ENCODE measurements at places on chromosomes 6 and 20.

- no peak for DNase-seq
Observed at GRCh38 chr6:122059918-122060317, 339.5 kb upstream of the HSF2 start.

DNA sequence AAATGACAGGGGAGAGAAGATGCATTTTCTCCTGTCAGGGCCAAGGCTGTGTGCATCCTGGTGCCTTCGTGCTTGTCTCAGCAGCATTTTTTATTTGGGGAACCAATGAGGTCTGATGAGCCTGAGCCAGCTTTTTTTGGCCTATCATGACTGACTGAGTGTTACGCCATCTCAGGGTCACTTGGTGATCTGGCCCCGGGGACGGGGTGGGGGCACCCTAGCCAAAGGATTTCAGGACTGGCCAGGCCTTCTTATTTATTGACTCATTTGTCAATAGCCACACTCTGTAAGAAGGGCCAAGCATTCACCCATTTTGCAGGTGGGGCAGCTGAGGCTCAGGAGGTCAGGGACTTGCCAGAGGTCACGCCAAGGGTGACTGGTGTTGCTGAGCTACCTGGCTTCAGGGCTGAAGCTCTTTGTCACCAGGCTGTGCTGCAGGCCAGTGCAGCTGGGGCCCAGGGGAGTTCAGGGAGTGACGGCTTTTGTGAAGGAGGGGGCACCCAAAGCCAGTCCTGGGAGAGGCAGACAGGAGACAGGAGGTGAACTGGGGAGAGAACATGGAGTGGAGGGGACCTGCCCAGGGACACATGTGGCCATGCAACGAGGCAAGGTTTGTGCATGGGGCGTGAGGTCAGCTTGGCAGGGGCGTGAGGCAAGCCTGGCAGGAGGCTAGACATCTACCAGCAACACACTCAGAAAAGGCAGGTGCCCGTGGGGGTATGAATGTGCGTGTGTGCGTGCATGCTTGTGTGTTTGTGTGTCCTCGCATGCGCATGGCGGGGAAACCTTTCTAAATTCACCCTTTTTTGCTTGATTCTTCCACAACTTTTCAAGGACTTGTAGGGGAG is 31.1 kb downstream of the VSTM2L start:
- no peak for DNase-seq

DNA sequence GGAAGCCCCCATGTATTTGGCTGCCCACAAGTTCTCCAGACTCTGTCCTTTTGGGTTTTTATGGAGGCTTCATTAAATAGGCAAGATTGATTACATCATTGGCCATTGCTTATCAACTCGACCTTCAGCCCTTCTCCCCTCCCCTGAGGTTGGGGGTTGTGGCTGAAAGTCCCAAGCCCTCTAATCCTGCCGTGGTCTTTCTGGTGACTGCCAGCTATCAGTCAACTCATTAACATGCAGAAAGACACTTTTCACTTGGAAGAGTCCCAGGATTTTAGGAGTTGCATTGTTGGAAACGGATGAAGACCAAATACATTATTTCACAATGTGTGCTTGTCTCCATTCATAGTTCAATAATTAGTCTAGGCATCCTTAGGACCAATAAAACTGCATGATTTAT is 9.5 kb downstream of the CDC5L start:
- no peak for DNase-seq

- DNase-seq = no peak
Observed at GRCh38 chr6:49905296-49905695, 39.0 kb upstream of the CRISP1 start.

DNA sequence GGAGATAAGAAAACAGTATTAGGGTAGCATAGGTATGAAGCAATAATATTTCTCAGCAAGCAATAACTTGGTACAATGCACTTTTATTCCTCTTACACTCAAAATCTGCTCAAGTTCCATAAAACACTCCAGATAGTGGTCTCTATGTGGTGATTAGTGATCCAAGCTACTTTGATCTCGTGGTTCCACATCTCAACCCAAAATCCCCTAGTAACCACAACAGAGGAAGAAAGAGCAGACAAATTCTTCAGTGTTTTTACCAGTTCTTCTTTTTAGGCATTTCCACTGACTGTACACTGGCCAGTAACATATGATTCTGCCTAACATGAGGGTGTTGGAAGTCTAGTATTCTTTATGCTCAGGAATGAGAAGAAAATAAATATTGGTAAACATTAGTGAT is 309.0 kb upstream of the PTCHD4 start:
- DNase-seq = no peak

GRCh38 chr6:82957171-82957867 is 108.3 kb downstream of the UBE3D start:
- no peak for DNase-seq

- DNase-seq = no peak
Observed at GRCh38 chr20:46176739-46177378, 58.7 kb downstream of the CD40 start.

DNA sequence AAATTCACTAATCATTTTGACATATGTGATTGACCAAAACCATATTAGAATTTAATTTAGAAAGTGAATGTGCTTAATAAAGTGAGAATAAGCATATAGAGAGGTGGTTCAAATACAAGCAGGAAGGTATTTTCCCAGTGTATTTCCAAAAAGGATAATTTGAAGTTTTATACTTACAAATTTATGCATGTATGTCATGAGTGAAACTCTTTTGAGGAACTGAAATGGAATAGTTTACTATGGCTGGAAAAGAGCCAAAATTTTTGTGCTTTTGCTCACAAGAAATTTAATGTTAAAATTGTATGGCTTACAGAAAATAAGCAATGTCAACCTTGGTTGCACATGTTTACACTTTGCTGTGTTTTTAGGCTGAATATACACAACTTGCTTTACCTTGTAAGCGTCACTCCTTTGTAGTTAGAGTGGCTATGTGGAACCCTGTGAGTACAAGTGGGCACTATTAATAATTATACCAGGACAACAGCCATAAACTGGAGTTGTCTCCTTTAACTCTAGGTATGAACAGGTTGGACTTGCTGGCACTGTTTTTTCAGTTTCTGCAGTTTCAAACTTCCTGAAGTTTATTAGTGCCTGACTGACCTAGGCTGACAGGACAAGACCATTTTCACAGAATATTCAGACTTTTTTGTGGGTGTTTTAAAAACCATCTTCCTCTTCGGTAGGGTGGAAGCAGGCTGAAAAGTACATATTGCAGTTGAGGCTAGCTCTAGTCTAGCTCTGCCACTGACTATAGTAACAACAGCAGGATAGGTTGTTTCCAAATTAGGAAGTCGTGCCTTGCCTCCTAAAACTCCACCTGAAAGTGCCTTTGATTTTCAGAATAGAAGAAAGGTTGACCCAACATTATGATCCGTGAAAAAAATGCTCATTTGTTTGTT is 6.0 kb downstream of the AFDN start:
- DNase-seq = no peak

- DNase-seq = peak; percentile 45
Observed at GRCh38 chr20:4665591-4665990, 56.1 kb upstream of the PRND start.

DNA sequence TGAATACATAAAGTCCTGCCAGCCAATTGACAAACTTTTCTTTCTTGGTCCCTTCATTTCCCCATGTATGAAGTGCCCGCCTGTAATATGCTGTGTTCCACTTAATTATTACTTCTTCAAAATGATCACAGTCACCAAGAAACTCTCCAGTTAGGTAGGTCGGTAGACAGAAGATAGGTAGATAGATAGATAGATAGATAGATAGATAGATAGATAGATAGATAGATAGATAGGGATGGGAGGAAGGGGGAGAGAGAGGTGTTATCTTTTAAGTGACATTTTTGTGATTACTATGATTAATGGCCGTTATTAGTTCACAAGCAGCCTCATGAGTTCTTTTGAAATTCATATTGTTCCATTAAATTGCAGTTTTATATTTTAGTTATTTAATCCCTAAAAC is 79.5 kb upstream of the TPD52L1 start:
- DNase-seq = no peak

- no peak for DNase-seq
Observed at GRCh38 chr6:3542032-3542640, 85.3 kb upstream of the SLC22A23 start.

GRCh38 chr6:150298030-150298380 is 70.8 kb upstream of the IYD start:
- no peak for DNase-seq

GRCh38 chr20:39248171-39248861 is 286.2 kb downstream of the DHX35 start:
- DNase-seq = no peak

- no peak for DNase-seq
Observed at GRCh38 chr6:117425431-117426153, at the start of gene ROS1. Gene ROS1, minus strand, starts transcription at chr6:117425942. Its CDS starts 286 bp downstream, at chr6:117425656.
